Stimulated activated CD4-positive, alpha-beta T cell treated with anti-CD3 and anti-CD28 coated beads, Interleukin-15, amount 100 ng/mL, for 24 hours (primary cell): ENCODE measurements at places on chromosomes 1 and 21.

DNA sequence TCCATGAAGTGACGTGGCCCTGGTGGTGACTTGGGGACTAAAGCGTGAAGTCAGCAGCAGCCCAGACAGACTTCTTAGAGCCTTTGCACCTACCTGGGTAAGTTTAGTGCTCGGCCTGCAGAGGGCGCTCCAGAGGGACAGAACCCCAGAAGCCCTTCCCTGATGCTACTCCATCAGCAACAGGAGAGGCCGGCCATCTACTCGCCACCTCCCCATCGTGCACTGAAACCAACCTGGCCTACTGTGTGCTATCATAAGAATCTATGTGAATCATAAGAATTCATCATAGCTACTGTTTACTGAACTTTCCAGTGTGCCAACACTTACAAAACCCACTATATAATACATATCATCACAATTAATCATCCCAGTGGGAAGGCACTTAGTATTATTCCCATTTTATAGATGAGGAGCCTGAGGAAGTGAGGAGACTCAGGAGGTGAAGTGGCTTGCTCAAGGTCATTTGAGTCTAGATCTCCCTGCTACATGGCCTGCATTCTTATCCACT, 7.9 kb upstream of the EDN2 start:
- DNase-seq = peak; percentile 64

DNA sequence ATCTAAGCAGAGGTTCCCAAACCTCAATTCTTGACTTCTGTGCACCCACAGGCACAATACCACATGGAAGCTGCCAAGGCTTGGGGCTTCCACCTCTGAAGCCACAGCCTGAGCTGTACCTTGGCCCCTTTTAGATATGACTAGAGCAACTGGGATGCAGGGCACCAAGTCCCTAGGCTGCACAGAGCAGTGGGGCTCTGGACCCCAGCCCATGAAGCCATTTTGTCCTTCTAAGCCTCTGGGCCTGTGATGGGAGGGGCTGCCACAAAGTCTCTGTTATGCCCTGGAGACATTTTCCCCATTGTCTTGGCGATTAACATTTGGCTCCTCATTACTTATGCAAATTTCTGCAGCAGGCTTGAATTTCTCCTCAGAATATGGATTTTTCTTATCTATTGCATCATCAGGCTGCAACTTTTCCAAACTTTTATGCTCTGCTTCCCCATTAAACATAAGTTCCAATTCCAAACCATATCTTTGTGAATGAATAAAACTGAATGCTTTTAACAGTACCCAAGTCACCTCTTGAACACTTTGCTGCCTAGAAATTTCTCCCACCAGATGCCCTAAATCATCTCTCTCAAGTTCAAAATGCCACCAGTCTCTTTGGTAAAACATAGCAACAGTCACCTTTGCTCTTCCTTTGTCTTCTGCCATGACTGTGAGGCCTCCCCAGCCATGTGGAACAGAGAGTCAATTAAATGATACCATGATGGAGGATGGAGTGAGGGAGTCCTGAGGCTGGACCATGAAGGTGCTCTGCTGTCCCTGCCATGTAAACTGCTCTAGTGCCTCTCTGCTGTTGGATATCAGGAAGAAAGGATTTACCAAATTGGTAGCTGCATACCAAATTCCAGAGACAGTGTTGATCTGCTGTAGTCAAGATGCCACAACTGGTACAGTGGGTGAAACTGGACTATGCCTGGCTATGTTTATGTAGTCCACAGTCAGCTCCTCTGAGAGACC, 37.6 kb downstream of the RUNX3 start:
- DNase-seq = no peak

DNA sequence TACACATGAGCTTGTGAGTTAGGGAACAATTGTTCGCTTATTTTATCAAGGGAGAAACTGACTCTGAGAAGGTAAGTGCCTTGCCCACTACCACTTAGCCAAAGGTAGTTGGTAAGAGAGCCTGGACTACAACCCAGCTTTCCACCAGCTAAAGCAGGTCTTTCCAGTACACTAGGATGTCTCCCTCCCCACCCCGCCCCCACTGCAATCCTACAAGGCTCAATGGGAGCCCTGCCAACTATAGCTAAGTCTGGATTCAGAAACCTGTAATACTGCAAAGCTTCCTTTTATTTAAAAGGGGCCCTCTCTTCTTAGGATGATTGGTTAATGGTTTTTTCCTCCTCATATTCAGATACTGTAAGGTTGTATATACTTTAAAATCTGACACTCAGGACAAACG, 102.0 kb upstream of the C8B start:
- DNase-seq = no peak

GRCh38 chr1:79472067-79472656, 465.6 kb upstream of the ADGRL4 start:
- no peak for DNase-seq

DNA sequence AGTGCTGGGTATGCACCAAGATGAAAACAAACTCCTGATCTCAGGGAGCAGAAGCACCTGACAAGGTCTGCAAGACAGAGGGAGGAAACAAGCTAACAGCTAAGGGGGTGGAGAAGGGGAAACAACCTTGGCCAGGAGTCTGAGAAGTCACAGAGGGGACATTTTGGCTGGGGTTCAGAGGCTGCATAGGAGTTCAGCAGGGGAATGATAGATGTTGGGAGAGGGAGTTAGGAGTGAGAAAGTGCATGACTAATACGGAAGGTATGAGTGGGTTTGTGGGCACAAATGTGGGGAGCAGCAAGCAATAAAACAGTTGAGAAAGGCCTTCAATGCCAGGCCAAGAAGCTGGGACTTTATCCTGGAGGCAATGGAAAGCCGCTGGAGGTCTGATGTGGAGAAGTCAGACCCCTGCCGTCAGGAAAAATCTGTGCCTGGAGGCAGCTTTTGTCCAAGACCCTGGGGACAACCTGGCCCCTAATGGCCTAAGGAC, 16.4 kb downstream of the EPHA2 start:
- DNase-seq = peak; percentile 30

- no peak for DNase-seq
Observed at GRCh38 chr1:165182975-165183374, 173.5 kb downstream of the LMX1A start.

GRCh38 chr21:33359446-33359845, 34.7 kb downstream of the IFNAR1 start:
- DNase-seq = no peak

- no peak for DNase-seq
Observed at GRCh38 chr1:119010201-119010600, 22.1 kb upstream of the TBX15 start.

DNA sequence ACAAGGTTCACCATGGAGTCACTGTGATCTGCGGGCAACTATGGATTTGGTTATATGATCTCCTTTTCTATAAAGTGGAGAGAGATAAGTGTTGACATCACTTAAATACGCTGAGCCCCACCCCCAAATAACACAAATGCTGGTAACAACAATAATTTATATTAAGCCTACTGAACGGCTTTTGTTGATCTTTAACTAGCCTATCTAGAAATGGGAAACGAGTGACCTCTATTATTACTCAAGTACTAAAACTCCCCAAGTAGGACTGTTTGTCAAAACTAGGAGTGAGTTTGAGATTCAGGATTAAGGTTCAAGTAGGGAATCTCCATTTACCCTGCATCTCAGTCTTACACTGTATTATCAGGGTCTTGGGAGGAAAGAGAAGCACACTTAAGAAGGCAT, 52.2 kb downstream of the MAP3K7CL start:
- no peak for DNase-seq

- DNase-seq = peak; percentile 18
Observed at GRCh38 chr21:31236528-31236927, 107.5 kb downstream of the TIAM1 start.

GRCh38 chr1:55143684-55144083, 71.5 kb downstream of the USP24 start:
- DNase-seq = no peak

GRCh38 chr1:100896481-100896982, 642 bp downstream of the SLC30A7 start:
- peak; percentile 55 for DNase-seq

GRCh38 chr1:7404046-7404742, 366.9 kb upstream of the VAMP3 start:
- DNase-seq = no peak

DNA sequence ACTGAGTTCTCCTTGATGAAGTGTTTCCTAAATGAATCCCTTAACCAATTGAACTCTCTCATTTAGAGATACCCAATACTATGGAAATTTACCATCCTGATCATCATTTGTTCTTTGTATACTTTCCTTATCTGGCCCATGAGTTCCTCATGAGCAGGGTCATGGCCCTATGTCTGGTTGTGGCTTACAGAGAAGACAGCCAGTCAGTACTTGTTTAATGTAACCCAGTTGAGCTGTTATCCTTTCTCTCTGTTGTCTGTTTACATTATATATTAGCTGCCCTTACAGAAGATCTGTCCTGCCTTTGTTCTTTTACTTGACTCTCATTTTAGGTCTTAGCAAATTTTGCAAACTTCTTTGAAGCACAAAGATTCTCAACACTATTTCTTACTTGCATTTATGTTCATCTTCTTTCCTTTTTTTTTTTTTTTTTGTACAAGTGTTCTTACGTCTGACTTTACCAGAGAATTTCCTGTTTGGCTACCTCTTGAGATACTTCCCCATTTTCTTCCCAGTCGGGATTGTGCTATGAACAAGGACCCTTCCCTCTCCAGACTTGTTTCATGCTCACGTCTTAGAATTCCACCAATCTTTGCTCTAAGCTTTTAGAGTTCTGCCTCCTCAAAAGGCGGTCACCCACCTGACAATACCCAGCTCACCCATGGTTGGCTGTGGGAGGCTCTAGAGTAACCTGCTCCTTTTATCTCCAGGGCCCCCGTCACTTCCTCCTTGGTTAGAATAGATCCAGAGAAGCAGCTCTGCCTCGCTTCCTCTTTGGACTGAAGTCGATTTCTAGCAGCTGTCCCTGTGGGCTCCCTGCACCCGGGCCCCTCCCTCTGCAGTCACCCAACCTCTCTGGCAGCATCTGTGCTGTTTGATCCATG, 53.6 kb upstream of the RUNX1 start:
- peak; percentile 42 for DNase-seq
